H9 (cell line): ENCODE measurements at places on chromosomes 12 and 14.

GRCh38 chr14:89093083-89093730 is 268.8 kb downstream of the TTC8 start:
- H3K36me3 ChIP-seq, result peaks cover 4% of the 10 kb centered on the region; the same call in 1 of the 2 replicates
- no peaks in the 10 kb centered on the region for H3K27me3 ChIP-seq
- no peak overlapping the region for H3K4me3 ChIP-seq
- DNase-seq, result no peak

- no peak overlapping the region for H3K27ac ChIP-seq
- H3K27me3 ChIP-seq, result no peaks in the 10 kb centered on the region
- no peak for DNase-seq
- H3K36me3 ChIP-seq, result no peaks in the 10 kb centered on the region
- no peak overlapping the region for H3K4me3 ChIP-seq
- H3K4me1 ChIP-seq, result no peaks in the 10 kb centered on the region
These were observed 10.2 kb downstream of the HEATR5A start for GRCh38 chr14:31410048-31410650.

GRCh38 chr12:131577766-131578165 is 133.1 kb upstream of the SFSWAP start:
- H3K27me3 ChIP-seq, result no peaks in the 10 kb centered on the region
- no peaks in the 10 kb centered on the region for H3K4me1 ChIP-seq
- H3K27ac ChIP-seq, result no peak overlapping the region
- no peak for DNase-seq

GRCh38 chr14:102078831-102079699 is 7.8 kb downstream of the HSP90AA1 start:
- no peak overlapping the region for H3K27ac ChIP-seq
- H3K36me3 ChIP-seq, result peaks cover 72% of the 10 kb centered on the region
- DNase-seq, result no peak

DNA sequence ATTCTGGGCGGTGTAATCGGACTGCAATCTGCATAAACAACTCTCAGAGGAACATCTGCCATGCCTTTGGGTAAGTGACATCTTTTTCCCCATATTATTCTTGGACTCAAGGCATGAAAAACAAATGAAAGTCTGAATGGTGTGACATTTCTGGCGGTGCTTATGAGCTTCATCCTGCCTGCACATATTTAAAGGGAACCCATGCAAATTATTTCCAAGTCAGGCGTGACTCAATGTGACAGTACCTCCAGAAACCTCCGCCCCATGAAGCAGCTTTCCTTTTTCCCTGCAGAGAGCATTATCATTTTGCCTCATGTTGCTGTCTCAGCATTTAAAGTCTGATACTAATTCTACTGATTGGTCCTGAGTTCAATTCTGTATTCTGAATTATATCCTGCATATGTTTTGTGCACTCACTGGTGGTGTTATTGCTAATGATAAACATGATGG is 585.4 kb downstream of the SNAPC1 start:
- peaks cover 6% of the 10 kb centered on the region; the same call in 2 of the 3 replicates for H3K36me3 ChIP-seq
- no peak for DNase-seq
- no peak overlapping the region for H3K4me3 ChIP-seq
- no peak overlapping the region for H3K27ac ChIP-seq
